ENCODE measurements at places on chromosomes 4 and X.

GRCh38 chrX:17082831-17083230 lies 136.4 kb downstream of the REPS2 start:
- no peak for DNase-seq

- DNase-seq, result no peak
These were observed 5.0 kb downstream of the GPR78 start for GRCh38 chr4:8585186-8585585.

DNA sequence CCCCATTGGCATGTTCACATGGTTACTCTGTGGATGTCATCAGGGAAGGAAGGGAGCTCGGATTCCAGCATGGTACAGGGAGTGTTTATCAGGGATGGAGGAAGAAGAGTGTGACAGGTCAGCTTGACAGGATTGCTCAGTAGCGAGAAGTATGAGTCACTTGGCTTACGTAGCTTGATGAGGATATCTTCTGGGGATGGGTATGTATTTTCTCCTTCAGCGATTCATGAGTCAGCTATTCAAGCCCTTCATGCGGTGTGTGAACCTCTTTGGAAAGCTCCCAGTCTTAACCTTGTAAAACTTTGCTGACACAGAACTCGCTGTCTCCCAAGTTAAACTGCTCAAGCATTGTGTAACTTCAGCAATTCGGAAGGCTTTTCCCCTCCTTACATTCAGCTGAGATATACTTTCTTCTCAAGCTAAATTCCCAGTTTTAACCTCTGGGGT lies 275.4 kb downstream of the ARHGAP10 start:
- DNase-seq, result no peak

DNA sequence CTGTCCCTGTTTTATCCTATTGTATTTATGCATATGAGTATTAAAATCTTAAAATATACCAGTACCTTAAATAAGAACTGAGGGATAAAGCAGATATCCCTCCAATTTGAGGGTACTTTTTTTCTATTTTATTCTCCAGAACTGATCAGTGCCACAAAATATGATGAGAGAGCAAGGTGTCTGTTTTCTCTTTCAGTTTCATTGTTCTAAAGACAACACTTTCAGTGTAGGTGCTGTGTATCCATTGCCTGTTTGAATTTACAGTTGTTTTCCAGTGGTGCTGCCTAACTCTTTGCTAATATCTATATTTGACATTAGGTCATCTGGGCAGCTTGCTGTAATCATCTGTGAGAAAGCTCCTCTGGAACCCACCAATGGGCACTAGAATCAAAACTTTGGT lies 394.7 kb downstream of the IL1RAPL1 start:
- DNase-seq, result no peak

- DNase-seq, result no peak
These were observed 413.1 kb downstream of the GBA3 start for GRCh38 chr4:23105759-23106370.

GRCh38 chrX:22378296-22378695 lies 105.6 kb downstream of the CBLL2 start:
- DNase-seq, result no peak

DNA sequence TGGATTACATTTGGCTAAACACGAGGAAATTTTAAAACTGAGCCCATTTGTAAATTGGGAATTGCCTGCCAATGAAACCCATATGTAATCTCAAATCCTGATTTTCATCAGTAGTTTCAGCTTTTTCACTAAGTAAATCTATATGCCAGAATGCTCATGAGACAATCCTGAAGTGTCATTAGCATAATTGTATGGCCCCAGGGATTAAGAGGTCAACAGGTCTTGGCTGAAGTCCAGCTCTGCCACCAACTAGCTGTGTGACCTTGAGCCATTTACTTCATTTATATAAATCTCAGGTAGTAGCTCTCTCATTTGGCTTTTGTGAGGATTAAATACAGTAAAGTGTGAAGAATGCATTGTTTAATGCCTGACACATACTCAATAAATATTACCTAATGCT lies 320.5 kb upstream of the EMCN start:
- DNase-seq, result no peak

- DNase-seq, result no peak
These were observed 46.1 kb upstream of the CEP135 start for GRCh38 chr4:55902677-55903076.

DNA sequence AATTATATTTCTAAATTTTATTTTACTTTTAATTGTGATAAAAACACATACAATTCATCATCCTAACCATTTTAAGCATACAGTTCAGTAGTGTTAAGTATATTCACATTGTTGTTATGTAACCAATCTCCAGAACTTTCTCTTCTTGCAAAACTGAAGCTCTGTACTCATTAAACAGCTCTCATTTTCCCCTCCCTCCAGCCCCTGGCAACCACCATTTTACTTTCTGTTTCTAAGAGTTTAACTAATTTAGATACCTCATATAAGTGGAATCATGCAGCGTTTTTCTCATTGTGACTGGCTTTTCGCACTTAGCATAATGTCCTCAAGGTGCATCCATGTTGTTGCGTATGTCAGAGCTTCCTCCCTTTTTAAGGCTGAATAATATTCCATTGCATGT lies 46.7 kb upstream of the NDP start:
- DNase-seq, result no peak

GRCh38 chr4:104188301-104188700 lies 306.4 kb downstream of the CXXC4 start:
- no peak for DNase-seq

GRCh38 chr4:41385481-41385880 lies 128.8 kb downstream of the UCHL1 start:
- DNase-seq, result no peak

GRCh38 chr4:40275065-40275730 lies 59.9 kb upstream of the CHRNA9 start:
- DNase-seq, result no peak

DNA sequence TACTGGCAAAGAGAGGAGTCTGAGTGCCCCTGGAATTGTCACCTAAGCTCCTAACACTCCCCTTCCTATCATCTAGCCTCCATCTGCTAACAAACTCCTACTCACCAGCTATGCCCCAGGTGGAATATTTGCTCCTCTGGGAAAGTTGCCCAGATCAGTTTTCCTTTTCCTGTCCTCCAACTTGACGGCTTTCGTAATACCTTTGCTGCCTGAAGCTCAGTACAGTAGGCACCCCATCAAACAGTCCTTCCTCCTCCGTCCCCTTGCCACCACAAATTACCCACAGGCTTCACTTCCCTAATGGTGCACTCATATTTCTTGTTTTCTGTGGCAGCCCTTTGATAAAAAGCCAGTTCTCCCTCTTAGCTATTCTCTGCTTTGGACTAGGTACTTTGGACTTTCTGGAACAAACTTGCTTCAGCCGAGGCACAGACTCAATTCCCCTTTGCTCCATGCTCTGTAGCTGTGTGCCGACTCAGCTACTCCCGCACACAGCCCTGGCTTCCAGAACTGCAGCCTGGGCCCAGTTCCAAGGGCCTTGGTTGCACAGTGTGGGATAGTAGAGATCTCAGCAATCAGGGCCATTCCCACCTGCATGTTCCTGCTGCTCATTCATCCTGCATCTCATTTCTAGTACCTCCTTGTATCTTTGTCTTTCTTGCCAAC lies 605.1 kb downstream of the BCOR start:
- DNase-seq, result no peak

Measured in stimulated activated CD8-positive, alpha-beta memory T cell treated with anti-CD3 and anti-CD28 coated beads, Interleukin-15, amount 100 ng/mL, for 4 hours (primary cell).